ENCODE measurements at places on chromosomes 1 and 21.

DNA sequence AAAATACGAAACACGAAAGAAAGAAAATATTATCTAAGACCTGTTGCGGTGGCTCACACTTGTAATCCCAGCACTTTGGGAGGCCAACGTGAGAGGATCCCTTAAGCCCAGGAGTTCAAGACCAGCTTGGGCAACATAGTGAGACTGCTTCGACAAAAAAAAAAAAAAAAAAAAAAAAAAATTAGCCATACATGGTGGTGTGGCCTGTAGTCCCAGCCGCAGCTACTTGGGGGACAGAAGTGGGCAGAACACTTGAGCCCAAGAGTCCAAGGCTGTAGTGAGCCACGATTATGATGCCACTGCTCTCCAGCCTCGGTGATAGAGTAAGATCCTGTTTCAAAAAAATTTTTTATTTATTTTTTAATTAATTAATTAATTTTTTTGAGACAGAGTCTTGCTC is 1.5 kb upstream of the RAB13 start:
- no peak for DNase-seq

DNA sequence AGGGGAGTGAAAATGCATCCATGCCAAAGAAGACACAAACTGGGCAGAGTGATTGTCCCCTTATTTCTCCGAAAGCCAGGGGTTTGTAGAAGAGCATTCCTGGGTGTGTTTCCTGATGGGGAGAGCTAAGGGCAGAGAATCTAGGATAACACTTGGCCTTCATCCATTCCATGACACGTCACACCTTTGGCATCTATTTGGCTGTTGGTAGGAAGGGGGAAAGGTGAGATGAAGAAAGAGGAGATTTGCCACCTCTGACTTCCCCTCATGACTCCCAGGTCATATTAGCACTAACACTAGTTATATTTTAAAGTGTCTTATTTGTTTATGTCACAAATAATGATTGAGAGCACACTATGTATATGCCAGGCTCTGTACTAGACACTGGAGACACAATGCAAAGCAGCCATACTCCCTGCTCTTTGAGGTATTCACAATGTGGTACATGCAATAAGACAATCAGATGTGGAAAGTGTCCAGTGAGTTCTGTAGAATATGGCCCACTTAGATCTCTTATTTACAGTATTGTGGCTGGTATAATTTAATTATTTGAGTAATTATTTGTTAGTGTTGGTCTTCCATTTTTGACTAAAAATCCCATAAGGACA is 54.5 kb upstream of the GADD45A start:
- DNase-seq: no peak

DNA sequence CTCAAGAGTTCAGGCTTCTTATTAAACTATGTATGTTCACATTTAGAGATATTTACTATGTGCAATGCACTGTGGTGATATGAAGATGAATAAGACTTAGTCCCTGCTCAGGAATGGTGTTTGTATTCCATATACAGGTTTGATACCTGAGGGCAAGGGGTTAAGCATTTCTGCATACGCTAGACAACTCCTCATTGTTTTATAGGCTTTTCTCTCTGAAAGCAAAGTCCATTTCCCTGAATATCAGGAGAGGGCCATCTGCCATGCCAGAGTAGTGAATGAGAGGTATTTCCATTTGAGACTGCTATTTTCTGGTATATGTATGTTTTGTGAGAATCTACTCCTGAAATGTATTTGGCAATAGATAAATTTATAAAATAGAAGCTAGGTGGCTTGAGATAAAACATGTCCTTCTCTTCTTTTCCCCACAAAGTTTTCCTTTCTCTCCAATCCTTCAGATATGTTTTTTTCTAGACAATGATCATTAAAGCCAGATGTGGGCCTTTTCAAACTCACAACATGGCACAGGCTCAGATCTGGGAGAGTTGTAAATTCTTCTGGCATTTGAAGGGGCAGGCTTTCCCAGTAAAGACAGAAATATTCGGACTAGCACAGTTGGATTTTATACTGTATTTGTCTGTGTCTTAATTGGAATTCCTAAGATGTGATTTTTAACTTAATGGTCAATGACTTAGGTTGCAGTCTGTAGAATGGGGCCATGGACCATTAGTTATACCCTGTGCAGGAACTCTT is 73.3 kb upstream of the WDR26 start:
- no peak for DNase-seq

DNA sequence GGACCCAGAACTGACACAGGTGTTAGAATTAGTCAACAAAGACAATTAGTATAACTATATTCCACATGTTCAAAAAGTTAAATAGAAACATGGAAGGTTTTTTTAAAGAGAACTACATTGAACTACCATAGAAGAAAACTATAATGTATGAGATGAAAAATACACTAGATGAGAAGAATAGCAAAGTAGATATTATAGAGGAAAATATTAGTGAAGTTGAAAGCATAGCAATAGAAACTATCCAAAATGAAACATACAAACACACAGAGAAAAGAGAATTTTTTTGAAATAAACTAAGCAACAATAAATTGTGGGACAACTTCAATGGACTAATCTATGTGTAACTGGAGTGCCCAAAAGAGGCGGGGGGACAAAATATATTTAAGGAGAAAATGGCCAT is 8.0 kb upstream of the HEATR1 start:
- DNase-seq: no peak

DNA sequence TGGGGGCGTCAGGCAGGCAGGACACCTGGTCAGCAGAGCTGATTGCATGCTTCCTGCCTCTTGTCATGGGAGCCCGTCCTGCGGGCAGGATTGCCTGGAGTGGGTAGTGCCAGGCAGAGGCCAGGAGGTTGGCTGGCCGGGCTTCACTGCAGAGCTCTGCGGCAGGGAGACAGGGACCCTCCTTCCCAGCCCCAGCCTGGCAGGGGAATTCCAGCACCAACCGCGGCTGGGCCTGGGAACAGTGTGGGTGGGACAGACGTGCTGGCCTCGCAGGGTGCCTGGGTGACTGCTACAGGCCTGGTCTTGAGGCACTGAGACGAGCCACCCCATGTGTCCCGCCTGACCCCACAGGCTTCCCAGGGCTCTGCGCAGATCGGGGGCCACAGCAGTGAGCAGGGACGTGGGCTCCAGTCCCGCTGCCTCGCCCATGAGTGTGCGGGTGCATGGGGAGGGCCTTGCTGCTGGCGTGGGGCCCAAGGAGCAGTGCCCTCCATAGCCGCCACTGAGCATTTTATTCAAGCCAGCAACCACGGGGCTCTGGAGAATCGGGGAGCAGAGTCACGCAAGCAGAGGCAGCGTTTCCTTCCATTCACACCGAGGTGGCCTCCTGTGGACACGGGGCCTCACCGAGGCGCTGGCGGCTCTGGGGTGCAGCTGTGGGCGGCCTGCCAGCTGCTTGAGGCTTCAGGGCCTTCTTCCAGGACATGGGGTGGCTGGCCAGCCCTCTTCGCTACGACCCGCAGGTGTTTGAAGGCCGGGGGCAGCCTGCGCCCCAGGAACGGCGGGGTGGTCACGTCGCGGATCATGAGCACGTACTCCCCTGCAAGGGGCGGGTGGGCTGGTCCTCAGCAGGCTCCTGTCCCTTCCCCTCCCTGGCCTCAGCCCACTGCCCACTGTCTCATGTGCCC is 70.3 kb downstream of the MORN1 start:
- DNase-seq: no peak

- no peak for DNase-seq
Observed at GRCh38 chr1:147241934-147242448, 493 bp upstream of the CHD1L start.

GRCh38 chr1:202698276-202698675 is 12.0 kb downstream of the SYT2 start:
- no peak for DNase-seq

- no peak for DNase-seq
Observed at GRCh38 chr1:46480959-46481646, 8.5 kb upstream of the DMBX1 start.

GRCh38 chr1:85058311-85058710 is 10.0 kb upstream of the MCOLN3 start:
- DNase-seq: no peak

GRCh38 chr1:22402356-22403053 is 49.1 kb upstream of the ZBTB40 start:
- DNase-seq: no peak
